ENCODE measurements at places on chromosomes 5 and 9.

DNA sequence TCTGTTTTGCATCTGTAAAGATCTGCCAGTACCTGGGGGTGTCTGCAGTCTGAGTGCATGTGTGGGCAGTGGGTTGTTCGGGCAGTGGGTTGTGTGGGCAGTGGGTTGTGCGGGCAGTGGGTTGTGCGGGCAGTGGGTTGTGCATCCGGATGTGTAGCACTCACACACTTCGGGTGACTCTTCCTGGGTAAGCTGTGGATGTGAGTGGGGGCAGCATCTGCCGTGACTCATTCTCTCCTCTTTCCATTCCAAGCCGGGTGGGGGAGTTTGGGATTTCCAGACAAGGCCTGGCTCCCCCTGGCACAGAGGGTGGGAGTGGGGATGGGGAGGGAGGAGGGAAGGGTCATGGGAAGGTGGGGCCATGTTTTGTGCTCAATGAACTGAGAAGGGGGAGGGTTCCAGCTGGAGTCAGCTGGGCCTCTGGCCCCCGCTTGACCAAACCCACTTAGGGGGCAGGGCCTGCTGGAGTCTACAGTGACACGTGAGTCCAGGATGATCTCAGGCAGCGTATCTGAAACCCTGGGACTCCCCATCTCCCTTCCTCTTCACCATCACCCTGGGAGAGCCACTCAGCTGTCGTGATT, 8.3 kb downstream of the CRB2 start:
- no peak for DNase-seq

- no peak for DNase-seq
Observed at GRCh38 chr5:62000646-62001045, 305.4 kb upstream of the KIF2A start.

- no peak for DNase-seq
Observed at GRCh38 chr5:155057626-155058025, 44.1 kb downstream of the KIF4B start.

DNA sequence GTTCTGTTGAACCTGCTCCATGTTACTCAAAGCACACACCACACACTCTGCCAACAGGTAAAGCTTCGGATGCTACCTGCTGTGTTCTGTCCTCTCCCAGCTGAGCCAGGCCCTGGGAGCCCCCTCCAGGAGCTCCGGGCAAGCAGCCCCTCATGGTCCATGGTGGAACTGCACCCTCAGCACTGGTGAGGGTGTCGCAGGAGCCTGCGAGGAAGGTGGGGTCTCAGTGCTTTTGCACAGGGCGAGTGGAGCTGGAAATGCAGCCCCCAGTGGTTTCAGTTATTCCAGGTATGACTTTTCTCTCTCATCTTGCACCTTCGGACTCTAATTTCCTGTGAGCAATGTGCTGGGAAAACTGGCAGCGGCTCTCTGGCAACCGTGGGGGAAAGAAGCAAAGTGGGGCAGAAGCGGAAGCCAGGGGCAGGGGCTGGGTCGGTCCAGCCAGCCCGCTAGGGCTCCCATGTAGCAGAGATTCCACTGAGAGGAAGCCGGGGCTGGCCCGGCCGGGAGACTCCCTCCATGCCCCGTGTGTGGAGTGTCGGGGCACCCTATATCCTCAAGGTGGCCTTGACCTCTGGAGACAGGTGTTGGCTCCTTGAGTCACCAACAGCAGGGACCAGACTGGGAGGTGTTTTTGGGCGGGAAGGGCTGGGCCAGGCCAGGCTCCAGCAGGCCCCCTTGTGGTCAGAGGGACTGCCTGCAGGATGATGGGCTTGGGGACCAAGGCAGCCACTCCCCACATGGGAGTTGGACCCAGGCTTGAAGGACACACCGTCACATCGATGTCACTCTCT, 75.6 kb upstream of the PRSS3 start:
- peak; percentile 18 for DNase-seq

GRCh38 chr9:127447416-127448111, 3.6 kb downstream of the RPL12 start:
- no peak for DNase-seq

- no peak for DNase-seq
Observed at GRCh38 chr5:113897748-113898147, 384.3 kb downstream of the YTHDC2 start.

GRCh38 chr5:79258801-79259200, 22.9 kb downstream of the JMY start:
- DNase-seq, result no peak

DNA sequence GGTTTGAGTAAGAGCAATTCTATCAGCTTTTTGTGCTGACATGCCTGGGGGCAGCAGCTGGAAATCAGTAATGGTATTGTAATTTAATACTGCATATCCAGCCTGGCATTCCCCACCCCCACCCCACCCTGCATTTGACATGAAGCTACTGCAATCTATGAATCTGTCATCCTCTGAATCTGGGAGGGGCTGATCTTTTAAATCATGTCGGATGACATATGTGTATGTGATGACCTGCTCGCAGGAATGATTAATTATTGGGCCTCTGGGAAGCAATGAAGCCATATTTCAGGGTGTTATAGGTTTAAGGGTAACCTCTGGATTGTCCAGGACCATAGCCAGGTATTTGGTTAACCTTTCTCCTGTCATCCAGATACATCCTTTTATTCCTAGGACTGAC, 64.6 kb upstream of the RASGRF2 start:
- no peak for DNase-seq

DNA sequence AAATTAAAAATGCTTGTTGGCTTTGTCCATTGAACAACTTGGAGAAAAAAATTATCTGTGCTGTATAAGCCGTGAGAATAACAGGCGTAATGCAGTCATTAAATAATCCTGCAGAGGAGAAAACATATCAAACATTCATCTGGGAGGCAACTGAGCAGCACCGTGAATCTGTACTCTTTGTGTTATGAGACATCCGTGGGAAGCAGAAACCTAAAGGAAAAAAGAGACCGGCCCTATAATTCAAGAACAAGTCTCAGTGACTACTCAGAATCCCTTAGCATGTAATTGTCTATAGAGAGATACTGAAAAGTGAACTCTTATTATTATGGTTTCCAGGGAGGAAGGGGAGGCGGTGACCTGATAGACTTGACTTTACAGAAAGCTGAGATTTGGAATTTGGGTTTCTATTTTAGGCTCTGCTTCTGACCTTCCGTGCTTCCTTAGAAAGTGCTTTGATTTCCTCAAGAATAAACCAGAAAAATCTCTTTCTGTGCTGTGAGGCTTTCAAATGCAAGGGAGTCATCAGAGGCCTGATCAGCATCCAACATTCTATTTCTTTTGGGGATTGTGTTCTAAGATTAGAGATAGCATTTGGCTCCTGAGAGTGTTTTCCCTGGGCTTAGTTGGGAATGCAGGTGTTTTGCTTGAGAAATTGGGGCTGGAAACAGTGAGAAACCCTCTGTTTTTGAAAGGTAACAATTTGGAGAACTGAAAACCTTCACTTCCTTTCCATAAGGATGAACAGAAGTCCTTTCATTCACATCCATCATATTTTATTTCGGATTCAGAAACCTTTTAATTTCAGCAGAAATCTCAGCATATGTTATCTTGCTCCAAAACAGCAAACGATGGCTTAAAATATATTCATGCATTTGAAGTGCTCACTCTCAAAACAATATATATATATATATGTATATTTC, 296.7 kb downstream of the CSNK1G3 start:
- DNase-seq, result no peak

GRCh38 chr5:59617186-59617771, 276.2 kb downstream of the PDE4D start:
- DNase-seq, result no peak

DNA sequence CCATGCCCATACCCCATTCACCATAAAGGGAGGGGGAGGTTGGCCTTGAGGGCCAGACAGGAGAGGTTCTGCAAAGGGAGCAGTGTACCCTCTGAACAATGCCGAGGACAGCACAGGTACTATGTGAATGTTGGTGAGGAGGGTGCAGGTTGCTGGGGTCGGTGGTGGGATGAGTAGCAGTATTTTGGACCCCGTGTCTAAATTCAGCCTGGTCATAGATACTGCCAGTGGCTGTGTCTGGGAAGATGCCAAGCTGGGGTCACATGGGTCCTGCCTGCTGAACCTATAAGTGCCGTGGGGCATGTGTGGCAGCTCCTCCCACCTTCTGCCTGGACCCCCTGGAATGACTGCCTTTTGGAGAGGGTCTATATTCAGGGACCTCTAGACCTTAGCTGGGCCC, 11.4 kb upstream of the SPINK4 start:
- no peak for DNase-seq

DNA sequence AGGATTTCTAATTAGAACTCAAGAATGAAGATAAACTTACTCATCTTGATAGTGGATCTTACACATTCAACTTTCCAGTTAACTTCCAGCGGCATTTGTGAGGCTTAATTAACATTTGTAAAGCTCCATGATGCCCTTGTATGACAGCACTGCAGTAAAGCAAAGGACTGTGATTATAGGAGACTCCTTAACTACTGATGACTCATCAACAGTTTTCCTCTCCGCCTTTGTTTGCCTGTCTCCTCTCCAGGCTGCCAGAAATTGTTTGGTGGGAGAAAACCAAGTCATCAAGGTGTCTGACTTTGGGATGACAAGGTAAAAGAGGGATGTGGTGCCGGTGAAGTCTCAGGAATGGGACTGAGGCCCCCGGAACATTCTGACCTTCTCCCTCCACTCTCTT, 20.4 kb upstream of the CYFIP2 start:
- no peak for DNase-seq

GRCh38 chr5:139695178-139695573, 47.0 kb downstream of the CXXC5 start:
- no peak for DNase-seq

- no peak for DNase-seq
Observed at GRCh38 chr9:7791394-7791793, 8.2 kb downstream of the DMAC1 start.

DNA sequence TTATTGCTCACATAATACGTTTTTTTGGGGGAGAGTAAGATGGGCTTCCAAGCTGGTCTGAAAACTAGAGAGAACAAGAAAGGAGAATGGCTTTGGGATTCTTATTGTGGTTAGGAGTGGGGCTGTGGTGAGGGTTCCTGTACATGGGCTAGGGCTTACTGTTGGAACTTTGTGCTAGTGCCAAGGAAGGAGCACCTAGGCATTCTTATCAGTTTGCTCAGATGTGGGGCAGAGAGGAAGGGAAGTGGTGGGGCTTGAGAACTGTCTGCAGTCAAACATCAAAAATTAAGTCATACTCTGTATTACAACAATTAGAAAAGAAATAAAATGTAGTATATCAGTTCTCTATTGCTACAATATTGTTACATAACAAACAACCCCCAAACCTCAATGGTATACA, 4.0 kb upstream of the THBS4 start:
- DNase-seq, result no peak

GRCh38 chr9:4055032-4055431, 244.8 kb downstream of the GLIS3 start:
- DNase-seq, result no peak
